D721Med (cell line): ENCODE measurements at places on chromosomes 1 and 21.

DNA sequence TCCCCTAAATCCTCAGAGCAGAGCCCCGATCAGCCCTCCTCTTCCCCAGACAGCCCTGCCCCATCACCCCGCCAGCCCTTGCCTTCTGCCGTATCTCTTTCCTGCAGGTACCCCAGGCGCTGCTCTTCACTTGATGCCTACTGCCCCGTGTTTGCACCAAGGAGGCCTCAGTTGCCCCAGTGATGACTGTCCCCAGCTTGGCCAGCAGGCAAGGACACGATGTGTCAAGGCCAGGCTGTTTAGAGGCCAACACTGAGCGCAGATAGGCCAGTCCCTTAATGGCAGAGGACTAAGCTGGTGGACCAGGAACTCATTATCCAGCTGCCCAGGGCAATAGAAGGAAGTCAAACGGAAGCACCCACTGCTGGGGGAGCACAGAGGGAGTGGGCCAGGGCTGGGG lies 68.4 kb downstream of the CAMK2N1 start:
- DNase-seq, result no peak

- no peak for DNase-seq
Measured at GRCh38 chr1:52366517-52366827, 467 bp upstream of the CC2D1B start.

DNA sequence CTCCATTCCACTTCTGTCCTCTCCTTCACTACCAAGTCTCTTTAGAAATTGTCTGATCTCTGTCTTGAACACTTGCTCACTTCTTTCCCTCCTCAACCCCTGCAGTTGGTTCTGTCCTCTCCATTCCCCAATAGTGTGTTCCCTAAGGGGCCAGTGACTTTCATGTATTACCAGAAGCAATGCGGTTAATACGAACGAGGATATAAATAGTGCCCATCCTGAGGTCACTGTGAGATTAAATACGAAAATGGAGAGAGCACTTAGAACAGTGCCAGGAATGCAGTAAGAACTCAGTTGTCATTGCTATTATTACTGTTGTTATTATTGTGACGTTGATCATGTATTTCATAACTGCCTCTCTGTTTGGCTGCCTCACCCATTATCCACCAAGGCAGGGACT lies 53.0 kb upstream of the ARTN start:
- DNase-seq, result no peak

GRCh38 chr1:169784102-169784501 lies 10.6 kb downstream of the METTL18 start:
- no peak for DNase-seq

GRCh38 chr1:66599346-66599745 lies 65.4 kb downstream of the SGIP1 start:
- DNase-seq, result no peak

DNA sequence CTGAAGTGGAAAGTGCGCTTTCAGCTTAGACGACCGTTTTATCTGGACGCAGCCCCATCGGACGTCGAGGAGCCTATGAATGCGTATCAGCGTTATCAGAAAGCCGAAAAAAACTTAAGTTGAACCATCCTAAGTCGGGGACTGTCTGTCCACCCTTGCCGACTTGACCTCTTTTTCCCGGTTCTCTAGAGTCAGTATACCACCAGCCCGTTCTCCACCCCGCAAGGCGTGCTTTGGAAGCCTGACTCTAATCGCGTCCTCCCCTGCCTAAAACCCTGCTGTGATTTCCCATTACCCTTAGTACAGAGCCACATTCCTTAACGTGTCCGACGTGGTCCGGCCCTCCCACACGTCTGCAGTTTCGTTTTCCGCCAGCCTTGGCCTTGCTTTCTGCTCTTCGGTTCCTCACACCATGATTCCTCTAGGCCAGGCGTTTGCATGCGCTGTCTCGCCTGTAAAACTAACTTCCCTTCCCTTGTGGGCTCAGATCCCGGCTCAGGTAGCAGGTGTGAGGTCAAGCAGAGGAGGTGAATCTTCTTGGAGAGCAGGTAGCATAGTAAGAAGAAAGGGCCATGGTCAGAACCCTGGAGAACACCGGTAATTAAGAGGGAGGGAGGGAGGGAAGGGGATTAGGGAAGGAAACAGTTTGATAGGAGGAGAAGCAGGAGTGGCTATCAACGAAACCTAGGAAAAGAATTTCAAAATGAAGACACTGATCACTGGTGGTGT lies 865 bp downstream of the ADPRS start:
- DNase-seq, result no peak

DNA sequence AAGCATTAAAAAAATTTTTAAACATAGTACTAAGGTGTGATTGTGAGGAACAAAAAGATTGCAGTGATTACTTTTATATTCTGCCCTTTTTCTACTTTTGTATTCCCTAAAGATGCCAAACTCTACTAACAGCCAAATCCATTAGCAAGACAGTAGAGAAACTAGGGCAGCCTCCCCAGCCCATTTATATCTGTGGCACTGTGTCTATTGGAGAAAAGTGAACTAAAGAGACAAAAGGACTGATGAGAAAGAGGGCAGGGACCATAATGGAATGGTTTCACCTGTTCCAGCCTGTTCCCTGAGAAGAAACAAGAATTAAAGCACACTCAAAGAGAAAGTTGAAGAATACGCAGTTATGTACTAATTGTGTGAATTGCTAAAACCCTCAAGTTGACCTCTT lies 56.6 kb downstream of the ATG4C start:
- DNase-seq, result no peak

DNA sequence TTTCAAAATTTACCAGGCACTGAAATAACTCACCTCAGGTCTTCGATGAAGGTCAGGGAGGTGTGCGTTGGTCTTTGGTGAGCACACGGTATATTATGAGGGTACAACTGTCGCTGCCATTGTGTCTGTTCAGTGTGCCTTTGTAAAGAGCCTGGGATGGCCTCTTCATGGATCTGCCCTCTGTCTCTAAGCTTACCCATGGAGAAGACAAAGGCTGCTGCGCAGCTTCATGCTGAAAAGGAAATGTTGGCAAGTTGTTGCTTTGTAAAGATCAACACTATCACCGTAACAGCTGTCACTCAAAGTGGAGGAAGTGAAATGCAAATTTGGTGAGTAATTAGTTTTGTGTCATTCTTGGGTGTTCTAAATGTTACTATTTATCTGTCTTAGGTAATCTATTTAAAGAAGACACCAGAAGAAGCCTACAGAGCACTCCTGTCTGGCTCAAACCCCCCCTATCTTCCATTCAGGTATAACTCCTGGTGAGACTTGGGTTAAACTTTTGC lies 71.6 kb downstream of the CDC14A start:
- no peak for DNase-seq

GRCh38 chr1:10691740-10692125 lies 104.7 kb downstream of the CASZ1 start:
- DNase-seq, result no peak

DNA sequence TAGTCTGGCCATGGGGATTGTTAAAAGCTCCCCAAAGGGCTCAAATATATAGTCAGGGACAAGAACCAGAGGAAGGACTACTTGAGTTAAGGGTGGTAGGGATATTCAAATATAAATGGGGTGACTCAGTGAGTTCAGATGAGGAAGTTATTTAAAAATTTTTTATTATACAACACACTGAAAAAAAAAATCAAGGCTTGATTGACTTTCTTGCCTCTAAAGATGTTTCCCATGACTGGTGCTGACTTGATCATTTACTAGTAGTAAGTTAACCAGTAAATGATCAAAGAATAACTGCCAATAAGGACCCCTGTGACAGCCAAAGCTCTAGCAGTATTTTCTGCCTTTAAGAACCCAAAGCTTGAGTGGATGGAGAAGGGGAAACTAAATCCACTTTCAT lies 357.6 kb upstream of the NR5A2 start:
- no peak for DNase-seq

- no peak for DNase-seq
Measured at GRCh38 chr21:39033878-39034589, 149.2 kb downstream of the PSMG1 start.

- no peak for DNase-seq
Measured at GRCh38 chr1:33986390-33987095, 122.7 kb downstream of the HMGB4 start.

GRCh38 chr21:37101384-37101783 lies 28.3 kb downstream of the TTC3 start:
- no peak for DNase-seq

DNA sequence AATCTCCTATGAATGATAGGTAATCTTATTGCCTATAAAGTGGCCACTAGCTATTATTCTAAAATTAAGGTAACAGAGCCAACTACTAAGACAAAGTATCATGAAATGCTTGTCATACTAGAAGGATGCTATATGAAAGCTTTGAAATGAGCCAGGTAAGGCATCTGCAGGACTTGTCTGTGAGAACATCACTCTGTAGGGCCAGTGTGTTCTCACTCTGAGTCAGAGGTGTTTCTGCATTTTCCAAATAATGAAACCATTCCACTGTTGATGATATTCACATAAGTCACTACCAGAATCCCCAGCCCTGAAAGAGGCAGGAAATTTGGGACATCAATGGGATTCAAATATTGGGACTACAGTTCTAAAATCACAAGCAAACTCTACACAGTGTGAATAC lies 25.8 kb upstream of the GBP5 start:
- no peak for DNase-seq

DNA sequence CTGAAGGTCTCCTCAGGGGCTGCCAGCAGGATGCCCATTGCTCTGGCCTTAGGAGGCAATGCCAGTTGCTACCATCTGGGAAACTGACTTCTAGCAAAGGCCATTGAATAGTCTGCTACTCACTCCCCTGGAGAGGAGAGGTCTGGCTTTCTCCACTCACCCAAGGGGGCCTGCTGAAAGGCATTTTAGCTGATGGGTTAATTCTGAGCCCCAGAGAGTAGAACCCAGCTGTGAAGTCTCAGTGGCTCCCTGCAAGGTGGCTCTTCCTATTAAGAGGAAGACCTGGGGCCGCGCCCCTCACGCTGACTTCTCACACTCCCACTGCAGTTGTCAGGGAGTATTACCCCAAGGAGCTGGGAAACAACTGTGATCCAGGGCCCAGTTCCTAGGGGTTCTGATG lies 213.3 kb upstream of the GALNT2 start:
- no peak for DNase-seq

GRCh38 chr1:84073266-84073665 lies 70.8 kb upstream of the PRKACB start:
- DNase-seq, result no peak

- no peak for DNase-seq
Measured at GRCh38 chr1:28190996-28191645, 14.6 kb upstream of the PTAFR start.

- no peak for DNase-seq
Measured at GRCh38 chr1:115218699-115219098, 119.3 kb downstream of the NGF start.

GRCh38 chr21:34771512-34772028 lies 102.8 kb downstream of the CLIC6 start:
- no peak for DNase-seq

DNA sequence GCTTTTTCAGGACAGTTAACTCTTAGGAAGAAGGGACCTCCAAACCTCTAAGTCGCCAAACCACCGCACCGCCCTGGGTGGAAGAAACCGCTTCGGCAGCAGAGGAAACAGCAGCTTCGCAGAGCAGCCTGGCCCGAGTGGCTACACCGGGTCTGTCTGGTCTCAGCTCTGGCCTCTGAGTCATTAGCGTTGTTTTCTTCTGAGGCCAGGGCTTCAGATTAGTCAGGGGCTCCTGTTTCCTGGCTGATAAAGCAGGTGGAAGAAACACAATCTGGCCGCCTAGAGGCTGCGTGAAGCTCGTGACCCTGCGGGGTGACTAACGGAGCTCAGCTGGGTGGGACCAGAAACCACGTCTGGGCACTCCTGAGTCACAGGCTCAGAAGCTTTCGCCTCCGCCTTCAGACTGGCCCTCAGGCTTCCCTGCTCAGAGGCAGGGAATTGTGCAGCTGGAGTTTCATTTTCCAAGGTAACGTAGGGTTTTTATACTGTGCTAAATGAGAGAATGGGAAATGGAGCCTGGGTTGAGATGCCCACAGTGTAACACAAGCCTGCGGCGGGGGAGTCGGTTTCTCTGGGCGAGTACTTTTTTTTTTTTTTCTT lies 44.9 kb downstream of the CHAF1B start:
- DNase-seq, result no peak
